ENCODE measurements at places on chromosomes 1 and 21.
A peak's percentile ranks its signal among the peaks of the same experiment; 100 is the strongest.

- DNase-seq: no peak
Observed at GRCh38 chr1:179104611-179105250, 22.9 kb downstream of the TOR3A start.

- no peak for DNase-seq
Observed at GRCh38 chr1:180137776-180138175, 16.9 kb upstream of the QSOX1 start.

DNA sequence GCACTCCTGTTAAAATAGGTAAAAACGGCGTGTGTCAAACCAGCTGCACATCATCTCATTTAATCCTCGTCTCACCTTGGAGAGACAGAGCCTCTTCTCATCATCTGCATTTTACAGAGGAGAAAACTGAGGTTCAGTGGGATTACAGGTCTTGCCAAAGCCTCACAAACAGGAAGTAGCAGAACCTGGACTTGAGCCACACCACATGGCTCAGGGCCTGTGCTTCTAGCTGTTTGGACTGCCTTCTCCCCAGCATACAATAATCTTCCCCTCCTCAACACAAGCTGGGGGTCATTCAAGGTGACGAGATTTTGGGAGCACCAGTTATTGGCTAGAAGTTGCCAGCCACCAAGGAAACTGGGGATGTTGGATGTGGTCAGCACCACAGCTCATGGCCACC is 167.9 kb upstream of the ZC3H12A start:
- DNase-seq: no peak

- peak; percentile 33 for DNase-seq
Observed at GRCh38 chr21:34336756-34337391, 26.9 kb upstream of the KCNE2 start.

DNA sequence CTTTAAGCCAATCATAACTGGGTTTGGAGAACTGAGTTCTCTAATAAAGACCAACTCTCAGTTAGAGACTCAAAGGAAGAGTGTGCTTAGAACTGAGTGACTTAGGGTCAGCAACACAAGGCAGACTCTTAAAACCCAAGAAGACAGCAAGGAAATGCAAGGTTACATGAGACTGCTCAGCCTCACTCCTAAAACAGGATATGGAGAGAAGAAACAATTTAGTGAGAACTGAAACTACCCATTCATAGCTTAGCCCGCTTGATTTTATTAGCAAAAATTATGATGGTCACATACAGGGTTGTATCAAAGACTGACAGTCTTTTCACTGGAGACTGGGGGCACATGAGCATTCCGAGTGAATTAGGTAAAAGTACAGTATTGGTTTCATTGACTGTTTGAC is 78.9 kb upstream of the DMRTA2 start:
- DNase-seq: no peak

GRCh38 chr1:162676087-162676486 is 43.8 kb downstream of the DDR2 start:
- no peak for DNase-seq

DNA sequence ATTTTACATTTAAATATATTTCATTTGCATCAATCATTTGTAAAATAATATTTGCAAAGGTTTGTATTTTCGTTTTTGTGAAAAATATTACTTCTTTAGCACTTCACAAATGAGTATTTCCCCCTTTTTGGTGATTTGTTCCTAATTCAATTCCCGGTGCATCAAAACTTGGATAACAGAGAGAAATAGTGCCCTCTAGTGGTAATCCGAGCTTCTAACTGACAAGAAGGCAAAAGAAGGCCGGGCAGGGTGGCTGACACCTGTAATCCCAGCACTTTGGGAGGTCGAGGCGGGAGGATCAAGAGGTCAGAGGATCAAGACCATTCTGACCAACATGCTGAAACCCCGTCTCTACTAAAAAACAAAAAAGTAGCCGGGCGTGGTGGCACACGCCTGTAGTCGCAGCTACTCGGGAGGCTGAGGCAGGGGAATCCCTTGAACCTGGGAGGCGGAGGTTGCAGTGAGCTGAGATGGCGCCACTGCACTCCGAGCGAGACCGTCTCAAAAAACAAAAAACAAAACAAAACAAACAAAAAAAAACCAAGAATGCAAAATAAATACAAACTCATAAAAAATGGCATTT is 137.7 kb downstream of the COL11A1 start:
- DNase-seq: peak; percentile 66

DNA sequence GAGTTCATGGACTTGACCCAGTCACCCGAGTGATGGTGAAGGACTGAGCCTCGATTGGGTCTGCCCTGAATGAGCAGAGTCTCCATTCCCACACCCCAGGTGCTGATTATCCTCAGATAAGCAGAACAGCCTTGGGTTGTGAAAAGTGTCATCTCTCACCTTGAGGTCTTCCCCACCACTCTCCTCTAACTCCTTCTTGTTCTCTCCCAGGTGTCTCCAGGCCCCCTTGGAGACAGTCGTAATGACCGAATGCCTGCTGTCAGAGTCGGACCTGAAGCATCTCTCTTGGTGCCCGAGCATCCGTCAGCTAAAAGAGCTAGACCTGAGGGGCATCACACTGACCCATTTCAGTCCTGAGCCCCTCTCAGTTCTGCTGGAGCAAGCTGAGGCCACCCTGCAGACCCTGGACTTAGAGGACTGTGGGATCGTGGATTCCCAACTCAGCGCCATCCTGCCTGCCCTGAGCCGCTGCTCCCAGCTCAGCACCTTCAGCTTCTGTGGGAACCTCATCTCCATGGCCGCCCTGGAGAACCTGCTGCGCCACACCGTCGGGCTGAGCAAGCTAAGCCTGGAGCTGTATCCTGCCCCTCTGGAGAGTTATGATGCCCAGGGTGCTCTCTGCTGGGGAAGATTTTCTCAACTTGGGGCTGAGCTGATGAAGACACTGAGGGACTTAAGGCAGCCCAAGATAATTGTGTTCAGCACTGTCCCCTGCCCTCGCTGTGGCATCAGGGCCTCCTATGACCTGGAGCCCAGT is 3.4 kb downstream of the PRAMEF12 start:
- no peak for DNase-seq

DNA sequence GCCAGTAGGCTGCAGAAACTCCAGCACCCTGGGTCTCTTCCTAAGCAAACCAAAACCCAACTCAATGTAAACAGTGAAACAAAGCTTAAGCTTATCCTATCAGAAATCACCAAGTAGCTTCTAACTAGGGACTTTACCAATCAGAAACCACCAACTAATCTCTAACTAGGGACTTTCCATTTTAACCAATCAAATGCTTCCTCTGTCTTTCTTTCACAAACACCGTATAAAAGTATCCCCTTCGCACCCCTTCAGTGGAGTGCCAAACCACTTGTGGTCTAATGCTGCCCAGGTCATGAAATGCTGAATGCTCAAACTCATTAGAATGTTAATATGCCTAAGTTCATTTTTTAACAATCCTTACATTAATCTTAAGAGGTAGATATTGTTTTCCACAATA is 250.5 kb upstream of the DUSP10 start:
- no peak for DNase-seq

DNA sequence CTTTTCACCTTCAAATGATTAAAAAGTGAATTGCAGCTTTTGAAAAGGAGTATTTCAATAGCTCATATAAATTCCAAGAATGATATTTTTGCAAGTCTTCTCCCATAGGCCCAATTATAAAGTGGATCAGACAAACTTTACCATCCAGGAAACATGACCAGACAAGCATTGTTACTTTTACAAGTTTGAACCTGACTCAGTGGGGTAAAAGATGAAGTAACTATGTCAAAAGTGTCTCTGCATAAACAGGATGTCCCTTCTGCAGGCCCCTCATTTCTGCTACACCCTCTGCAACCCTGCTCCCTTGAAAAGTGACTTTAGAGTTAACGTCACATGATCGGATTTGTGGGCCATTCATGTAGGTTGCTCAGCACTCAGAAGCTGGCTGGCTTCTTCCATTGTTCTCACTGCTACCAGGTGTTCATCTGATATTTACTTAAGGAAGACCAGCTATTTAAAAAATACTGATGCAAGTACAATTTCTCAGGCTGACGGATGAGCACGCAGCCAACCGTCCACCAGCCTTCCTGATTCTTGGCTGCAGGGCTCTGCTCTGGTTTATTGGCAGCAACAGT is 32.3 kb downstream of the URB1 start:
- peak; percentile 63 for DNase-seq

GRCh38 chr1:192474080-192474683 is 101.4 kb upstream of the RGS1 start:
- DNase-seq: peak; percentile 40

GRCh38 chr1:20534659-20535417 is 17.5 kb upstream of the FAM43B start:
- no peak for DNase-seq

DNA sequence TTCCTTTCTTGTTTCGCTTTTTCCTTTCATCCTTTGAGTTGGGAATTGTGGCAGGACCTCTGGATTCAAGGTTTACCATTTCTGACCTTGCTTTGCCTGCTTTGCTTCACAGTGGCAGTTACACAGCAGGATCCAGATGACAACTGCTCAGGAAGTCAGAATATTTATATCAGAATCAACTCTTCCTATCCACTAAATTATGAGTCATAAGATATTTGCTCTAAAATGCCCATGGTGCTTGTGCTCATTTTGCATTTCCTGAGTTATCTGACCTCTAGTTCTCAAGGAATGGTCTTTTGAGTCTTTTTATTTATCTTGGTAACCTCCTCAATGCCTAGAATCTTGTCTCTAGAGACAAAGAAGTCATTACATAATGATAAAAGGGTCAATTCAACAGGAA is 290.8 kb downstream of the LRRC7 start:
- no peak for DNase-seq

DNA sequence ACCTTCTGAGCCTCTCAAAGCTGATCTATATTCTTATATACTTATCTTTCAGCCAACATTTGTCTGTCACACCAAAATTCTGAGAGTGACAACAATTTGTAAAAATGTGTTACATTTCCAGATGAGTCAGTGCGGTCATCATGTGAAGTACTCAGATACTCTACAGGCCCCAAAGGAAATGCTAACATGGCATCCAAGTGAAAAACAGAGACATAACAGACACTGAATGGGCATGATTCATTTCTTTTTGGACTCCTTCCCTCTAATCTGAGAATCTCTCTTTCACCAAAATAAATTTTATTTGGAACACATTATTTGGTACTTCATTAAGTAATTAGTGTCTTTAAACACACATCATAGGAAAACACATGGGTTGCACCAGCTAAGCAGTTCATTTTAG is 96.6 kb downstream of the SLC44A5 start:
- DNase-seq: no peak

- DNase-seq: no peak
Observed at GRCh38 chr1:191634801-191635508, 523.3 kb upstream of the RGS18 start.

Measured in NCI-H146 (cell line).